ENCODE measurements at places on chromosomes 3 and 15.

GRCh38 chr3:178297740-178298139, 238.5 kb upstream of the KCNMB2 start:
- no peak for DNase-seq

DNA sequence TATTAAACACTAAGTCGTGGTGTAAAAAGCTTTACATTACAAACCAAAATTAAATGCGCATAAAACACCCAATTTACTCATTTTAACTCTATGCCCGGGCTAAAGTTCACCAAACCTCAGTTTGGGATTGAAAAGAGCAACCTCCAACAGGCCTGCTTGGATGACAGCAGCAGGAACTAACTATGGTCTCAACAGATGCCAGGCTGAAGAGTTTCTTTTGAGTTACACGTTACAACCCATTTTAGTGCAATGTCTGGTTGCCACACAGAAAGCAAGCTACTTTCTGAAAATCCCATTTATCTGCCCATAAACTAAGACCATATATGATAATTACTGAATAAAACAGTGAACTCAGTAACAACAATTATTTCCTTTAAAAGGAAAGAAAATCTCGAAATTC, 2.2 kb downstream of the SATB1 start:
- no peak for DNase-seq

DNA sequence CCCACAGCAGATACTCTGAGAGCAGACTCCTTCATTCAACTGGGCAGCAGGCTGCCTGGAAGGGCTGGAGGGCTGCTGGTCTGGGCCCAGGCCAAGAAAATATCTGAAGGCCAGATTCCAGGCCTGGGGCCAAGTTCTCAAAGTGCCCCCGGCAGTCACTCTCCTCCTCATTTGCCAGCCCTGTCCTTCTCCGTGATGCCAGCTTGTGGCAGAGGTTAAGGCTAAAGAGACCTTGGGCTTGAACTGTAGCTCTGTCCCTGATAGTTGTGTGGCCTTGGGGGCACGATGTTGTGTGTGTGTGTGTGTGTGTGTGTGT, 39.0 kb downstream of the FAM3D start:
- no peak for DNase-seq

- DNase-seq, result no peak
Measured at GRCh38 chr15:55084216-55084615, 112.5 kb downstream of the RSL24D1 start.

- no peak for DNase-seq
Measured at GRCh38 chr3:95297581-95297980, 1234.7 kb downstream of the NSUN3 start.

DNA sequence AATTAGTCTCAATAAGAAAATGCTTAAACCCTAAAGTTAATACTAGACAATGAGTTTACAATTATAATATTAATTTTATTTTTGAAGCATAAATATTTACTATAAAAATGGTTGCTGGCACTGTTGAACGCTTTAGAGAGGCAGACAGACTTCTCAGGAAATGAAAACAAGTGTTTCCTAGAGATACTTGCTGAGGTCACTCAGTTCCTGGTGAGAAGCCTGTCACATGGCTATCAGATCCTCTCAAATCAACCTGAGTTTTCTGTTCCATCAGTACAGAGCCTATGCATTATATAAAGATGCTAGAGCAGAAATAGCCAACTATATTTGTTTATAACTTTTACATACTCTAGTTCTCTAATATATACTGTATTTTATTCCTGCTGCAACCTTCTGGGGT, 109.2 kb downstream of the MYO5A start:
- DNase-seq, result no peak

DNA sequence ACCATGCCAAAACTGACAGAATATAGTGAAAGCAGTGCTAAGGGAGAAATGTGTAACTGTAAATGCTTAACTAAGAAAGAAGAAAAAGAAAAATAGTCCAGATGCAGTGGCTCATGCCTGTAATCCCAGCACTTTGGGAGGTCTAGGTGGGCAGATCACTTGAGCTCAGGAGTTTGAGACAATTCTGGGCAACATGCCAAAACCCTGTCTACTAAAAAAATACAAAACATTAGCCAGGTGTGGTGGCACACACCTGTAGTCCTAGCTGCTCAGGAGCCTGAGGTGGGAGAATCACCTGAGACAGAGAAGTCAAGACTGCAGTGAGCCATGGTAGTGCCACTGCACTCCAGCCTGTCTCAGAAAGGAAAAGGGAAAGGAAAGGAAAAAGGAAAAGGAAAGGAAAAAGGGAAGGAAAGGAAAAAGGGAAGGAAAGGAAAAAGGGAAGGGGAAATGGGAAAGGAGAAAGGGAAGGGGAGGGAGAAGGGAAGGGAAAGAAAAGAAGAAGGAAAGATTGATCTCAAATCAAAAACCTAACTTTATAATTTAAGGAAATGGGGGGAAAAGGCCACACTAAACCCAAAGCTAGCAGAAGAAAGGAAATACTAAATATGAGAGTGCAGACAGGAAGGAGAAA, 20.3 kb downstream of the C3orf33 start:
- no peak for DNase-seq

DNA sequence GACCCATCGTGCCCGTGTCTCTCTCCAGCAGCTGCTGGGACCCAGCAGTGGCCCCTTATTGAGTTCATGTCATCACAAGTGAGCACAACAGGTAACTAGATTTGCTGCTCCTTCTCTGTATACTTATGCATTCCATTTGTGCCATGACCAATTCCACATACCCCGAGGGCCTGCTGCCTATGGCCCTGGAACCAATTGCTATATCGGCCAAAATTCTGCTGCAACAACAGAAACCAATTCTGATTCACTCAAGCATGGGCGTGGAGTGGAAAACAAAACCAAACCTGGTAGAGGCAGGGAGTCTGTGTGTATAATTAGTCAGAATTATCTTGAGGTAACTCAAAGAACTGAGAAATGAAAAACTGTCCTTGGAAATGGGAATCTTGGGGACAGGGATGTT, 516.6 kb downstream of the EPHB1 start:
- DNase-seq, result no peak

DNA sequence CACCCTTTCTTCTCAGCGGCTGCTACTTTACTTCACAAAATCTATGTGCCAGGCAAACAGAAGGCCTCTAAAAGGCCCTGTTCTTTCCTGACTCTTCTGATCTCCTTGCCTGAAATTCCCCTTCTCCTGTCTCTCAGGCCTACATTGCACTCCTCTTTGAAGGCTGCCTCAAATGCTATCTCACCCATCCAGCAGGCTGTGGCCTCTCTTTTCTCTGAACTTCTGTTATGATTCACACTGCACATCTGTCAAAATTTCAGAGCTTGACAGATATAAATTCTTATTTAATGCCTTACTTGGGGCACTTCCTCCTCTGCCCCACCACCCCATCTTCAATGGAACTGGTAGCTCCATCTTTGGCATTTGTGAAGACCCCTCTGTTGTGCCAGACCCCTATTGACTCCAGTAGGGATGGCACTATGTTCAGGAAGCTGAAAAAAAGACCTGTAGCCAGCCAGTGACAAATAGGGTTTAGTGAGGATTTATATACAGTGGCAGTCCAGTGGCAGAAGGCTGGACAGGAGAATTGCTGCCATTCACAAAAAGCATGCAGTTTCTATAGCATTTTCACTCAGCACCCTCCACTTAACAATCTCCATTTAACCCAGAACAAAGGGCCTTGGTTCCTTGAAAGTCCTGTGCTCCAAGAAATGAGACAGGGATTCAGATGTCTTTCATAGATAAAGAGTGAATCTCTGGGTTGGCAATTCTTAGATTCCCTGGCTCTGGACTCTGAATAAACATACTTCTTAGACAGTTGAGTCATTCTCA, 415.8 kb upstream of the GRM7 start:
- DNase-seq, result no peak

DNA sequence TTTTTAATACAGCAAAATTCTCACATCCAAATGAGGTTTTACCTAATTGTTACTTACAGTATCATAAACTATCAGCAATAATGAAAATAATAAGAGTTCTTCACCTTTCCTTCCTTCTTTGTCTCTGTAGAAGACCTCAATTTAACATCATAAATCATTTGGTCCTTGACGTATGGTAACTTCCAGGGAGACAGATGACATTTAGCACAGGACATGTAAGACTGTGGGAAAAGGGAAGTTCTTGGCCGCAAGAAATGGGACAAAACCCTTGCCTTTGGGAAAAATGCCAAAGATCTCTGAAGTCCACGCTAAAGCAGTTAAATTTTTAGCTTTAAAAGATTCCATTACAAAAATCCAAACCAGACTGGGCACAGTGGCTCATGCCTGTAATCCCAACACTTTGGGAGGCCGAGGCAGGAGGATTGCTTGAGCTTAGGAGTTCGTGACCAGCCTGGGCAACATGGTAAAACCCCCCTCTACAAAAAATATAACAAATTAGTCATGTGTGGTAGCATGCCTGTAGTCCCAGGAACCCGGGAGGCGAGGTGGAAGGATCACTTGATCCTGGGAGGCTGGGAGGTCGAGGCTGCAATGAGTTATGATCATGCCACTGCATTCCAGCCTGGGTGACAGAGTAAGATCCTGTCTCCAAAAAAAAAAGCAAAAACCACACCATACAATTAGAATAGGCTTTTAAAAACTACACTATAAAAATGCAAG, 8.8 kb downstream of the PTPN9 start:
- no peak for DNase-seq
